Mammary epithelial cell (primary cell): ENCODE measurements at places on chromosomes 11 and 22.

GRCh38 chr11:98069861-98070260 is 950.9 kb upstream of the CNTN5 start:
- no peak for DNase-seq

DNA sequence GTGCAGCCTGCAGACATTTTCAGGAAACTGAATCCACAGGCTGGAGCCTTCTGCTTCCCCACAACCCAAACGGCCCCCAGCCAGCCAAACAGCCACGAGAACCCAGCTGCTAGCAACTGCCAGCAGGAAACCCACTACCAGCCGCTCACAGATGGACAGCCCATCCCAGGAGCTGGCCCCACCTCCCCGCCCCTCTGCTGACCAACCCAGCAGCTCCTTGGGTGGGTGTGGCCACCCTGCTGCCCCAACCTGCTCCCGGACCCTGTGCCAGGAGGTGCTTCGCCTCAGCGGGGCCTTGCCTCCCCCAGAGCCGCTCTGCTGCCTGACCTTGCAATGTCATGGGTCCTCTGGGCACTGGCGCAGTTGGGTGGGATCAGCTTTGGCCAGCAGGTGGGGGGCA is 8.2 kb upstream of the CCDC188 start:
- DNase-seq = no peak

- no peak for DNase-seq
Measured at GRCh38 chr11:8256271-8257002, 7.2 kb downstream of the LMO1 start.

DNA sequence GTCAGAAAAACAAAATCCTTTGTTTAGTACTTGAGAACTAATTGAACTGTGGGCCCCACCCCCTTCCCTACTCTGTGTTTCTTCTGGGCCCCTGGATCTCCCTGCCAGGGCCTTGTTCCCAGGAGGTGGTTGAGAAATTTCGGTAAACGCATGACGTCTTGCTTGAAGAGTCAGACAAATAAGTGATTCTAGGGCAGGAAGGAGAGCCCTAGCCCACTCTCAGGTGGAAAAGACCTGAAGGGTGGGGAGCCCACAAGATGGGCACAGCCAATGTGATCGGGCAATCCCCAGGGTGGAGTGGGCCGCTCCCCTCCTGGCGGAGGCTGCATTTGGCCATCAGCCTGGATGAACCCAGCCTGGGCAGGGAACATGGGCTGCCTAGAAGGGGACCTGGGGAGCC is 16.8 kb upstream of the P2RY2 start:
- DNase-seq = no peak

DNA sequence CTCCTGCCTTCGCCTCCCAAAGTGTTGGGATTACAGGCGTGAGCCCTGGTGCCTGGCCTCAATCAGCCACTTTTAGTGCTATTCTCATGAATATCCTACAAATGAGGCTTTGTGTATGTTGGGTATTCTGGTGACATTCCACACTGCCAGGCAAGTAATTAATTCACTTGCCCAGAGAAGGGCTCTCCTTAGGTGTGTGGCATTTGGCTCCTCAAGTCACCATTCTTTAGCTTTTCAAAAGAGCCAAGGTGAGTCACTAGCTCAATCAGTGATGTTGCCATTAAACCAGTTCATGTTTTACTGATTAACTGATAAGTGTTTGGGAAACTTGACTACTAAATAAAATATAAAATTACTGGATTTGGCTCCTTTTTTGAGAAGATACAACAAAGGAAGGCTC is 52.2 kb downstream of the SLC25A17 start:
- DNase-seq = no peak

GRCh38 chr11:29256580-29256979 is 760.2 kb downstream of the KCNA4 start:
- DNase-seq = no peak

DNA sequence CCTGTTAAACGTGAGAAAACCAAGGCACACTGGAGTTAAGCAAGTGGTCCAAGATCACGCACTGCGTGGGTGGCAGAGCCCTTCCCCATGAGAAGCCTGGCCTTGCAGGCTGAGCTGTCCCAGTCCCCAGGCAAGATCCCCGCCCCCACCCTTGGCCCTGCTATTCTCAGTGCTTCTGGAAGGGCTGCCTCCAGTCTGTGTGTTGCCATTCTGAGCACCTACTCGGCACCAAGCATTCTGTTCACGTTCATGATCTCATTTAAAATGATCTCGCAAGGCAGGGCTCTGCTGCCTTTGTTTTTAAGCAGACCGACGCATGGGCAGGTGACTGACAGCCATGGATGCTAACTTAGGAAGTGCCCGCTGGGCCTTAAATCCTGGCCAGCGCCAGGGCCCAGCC is 62.8 kb downstream of the PHF21B start:
- DNase-seq = no peak

DNA sequence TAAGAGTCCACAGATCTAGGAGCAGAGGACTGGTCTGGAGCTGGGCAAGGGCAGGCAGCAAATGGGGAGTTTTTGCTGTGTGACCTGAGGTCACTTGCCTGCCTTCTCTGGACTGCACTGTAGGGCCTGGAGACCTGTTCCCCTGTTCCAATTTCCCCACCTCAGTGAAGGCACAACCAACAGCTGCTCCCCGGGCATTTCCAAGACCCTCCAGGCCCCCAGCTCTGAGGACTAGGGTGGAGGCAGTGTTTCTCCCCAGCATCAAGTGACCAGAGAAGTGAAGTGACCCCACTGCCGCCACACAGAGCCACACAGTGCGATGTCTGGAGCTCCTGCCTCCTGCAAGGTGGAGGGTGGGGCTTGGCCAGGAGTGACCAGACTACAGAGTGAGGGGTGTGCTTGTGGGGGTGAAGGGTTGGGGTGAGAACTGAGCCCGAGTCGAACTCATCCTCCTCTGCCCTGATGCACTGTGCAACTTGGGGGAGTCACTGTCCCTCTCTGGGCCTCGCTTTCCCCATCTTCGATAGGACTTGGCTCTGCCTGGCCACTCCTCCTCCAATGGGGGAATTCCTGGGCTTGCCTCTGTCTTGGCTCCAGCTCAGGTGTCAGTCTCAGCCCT is 21.6 kb downstream of the P2RY2 start:
- peak; percentile 32 for DNase-seq

- peak; percentile 4 for DNase-seq
Measured at GRCh38 chr11:32920570-32920969, 28.0 kb downstream of the QSER1 start.

- DNase-seq = no peak
Measured at GRCh38 chr11:7638710-7639642, 34.3 kb downstream of the CYB5R2 start.

DNA sequence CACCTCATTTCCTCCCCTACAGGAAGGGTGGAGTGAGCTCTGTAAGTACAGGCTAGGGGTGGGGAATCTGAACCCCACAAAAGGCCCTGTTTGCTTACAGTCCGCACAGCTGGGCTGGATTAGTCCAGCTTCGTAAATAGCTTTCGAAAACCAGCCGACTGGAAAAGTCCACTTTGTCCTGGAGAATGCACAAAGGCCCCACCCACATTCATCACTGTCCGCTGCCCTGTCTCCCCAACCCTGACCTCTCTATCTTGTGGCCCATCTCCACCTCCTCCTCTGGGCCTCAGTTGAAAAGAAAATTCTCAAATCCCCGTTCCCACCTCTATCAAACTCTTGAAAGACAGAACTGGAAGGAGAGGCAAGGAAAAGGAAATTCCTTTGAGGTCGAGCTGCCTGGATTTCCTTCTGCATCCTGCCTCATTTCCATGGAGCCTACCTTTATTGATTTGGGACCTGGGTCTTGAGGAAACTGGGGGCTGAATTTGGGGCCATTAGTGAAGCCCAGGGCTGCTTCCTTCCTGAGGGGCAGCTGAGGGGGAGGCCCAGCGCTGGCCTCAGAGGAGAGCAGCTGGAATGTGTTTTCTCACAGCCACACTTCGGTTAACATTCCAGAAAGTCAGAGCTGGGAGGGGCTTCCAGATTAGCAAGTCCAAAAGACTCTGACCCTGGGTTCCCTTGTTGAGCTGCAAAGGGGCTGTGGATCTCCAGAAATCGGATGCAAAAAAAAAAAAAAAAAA is 147.6 kb downstream of the FBXO7 start:
- no peak for DNase-seq

DNA sequence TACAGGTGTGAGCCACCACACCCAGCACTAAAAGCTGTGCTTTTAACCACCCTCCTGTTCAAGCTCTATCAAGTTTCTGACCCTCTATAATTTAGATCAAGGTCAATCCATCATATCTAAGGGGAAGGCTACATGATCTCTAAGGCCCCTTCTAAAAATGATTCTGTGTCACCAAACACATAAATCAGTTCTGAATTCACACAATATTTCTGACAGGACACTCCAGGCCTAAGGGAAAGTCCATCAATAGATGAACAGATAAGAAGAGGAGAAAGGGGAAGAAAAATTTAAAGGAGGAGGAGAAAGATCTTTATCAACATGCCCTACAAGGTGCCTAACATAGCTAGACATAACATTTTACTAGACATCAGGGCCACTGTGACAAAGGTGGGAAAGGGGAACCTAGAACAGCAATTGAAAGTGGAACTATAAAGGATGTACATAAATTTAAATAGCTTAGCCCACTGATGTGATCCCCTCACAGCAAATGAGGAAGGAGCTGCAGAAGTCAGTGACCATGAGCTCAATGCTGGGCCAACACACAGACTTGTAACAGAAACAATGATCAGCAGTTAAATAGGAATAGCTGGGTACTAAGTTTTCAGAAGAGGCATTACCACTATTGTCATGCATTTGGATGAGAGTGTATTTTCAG is 4.7 kb downstream of the PRCP start:
- no peak for DNase-seq

DNA sequence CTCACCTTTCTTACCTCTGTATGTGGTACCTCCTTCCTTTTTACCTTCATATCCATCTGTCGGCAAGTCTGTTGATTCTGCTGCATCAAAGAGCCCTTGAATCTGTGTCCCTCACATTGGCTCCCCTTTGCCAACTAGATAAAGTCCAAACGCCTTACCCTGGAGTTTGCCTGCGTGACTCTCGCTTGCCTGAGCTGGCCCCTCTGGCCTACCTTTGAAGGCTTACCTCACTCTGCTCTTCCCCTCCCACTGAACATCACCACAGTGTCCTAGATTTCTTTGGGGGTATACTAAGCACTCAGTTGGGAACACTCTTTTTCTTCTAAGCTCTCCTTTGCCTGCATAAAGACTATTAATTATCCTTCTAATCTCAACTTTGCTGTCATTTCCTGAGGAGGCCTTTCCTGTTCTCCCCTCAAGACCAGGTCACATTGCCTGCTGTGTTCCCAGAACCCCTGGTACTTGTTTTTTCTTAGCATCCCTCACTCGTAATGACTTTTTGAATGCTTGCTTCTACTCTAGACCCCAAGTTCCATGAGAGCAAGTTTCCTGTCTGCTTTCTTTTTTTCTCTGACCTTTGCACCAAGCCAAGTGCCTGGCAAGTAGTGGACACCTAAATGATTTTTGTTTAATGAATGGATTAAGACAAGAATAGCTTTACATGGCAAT is 67.8 kb upstream of the ADORA2A start:
- DNase-seq = no peak

- no peak for DNase-seq
Measured at GRCh38 chr22:50425179-50425916, 49.5 kb downstream of the SBF1 start.

DNA sequence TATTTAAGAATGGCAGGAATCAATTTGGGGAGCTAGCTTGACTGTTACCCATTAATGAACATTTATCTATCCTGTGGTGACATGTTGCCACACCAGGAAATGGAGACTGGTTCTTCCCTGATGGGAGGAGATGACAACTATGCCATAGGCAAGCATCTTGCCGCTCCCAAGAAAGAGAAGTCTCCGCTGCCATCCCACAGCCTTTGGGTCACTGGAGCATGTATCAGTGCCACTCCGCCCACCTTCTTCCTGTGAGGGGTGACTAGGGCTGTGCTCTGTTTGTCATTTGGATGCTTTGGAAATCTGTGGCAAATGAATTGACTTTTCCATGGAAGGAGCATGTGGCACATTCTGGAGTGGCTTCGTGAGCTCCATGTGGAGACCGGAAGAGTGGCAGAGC is 6.5 kb downstream of the STIP1 start:
- no peak for DNase-seq

DNA sequence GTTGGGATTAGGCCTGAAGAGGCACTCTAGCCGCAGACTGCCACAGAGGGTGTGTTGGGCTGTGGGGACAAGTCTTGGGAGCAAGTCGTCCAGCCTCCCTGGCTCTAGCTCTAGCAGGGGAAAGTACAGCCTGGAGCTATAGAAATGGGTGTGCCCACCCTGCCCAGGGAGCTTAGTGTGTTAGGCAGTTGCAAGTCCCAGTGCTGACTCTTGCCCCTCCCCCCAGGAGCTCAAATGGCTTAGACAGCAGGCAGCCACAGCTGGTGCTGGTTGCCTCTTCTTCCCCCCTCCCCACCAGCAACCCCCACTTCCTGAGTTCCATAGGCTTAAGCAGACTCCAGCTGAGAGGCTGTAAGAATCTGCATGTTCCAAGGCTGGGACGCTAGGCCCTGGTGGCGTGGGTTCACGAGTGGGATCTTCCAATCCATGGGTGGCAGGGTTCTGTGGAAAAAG is 61.2 kb downstream of the GUCY1A2 start:
- no peak for DNase-seq

DNA sequence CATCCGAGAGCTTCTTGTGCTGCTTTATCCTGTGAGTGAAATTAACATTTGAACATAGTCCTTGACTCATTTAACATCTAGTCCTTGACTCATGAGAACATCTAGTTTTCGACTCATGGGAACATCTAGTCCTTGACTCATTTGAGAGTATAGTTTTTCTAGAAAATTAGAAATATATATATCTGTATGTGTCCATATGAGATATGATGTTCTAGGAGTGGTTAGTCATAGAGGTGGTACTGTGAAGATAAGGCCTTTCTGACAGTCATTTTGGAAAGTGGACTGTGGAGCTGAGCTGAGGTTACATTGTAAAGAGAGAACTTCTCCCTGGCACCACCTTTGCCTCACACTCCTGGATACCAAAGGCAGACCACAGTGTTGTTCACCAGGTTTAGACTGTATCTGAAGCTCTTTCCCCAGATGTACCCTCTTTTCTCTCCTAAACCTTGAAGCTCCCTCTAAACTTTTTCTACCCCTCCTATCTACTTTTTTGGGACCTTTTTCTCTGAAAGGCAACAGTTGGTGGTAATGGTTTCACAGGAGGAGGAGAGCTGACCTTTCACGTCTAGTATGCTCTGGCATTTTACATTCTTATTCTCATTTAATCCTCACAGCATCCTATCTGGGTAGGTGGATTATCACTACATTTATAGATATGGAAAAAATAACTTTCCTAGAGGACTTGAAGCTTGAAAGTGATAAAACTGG is 67.2 kb downstream of the PPP2R1B start:
- no peak for DNase-seq

- DNase-seq = no peak
Measured at GRCh38 chr22:29827091-29827490, 11.0 kb downstream of the ASCC2 start.

GRCh38 chr11:98940913-98941312 is 79.8 kb upstream of the CNTN5 start:
- DNase-seq = no peak

DNA sequence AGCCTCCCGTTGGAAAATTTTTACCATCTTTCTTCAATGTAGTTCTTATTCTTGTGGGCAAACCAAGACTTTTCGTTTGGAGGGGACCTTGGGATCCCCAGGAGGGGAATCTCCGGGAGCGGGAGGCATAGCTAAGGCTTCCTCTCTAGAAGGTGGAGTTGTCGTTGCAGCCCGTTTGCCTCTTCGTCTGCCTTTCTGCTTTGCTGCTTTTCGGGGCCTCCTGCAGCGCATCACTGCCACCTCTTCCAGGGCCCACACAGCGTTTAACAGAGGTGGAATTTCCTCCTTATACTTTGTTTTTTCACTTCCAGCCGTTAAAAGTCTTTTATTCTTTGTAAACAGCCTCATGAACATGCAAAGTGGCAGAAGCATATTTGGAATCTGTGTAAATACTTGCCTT is 3.5 kb upstream of the IFITM3 start:
- no peak for DNase-seq
